T-helper 22 cell (primary cell): ENCODE measurements at places on chromosomes 11 and 22.

DNA sequence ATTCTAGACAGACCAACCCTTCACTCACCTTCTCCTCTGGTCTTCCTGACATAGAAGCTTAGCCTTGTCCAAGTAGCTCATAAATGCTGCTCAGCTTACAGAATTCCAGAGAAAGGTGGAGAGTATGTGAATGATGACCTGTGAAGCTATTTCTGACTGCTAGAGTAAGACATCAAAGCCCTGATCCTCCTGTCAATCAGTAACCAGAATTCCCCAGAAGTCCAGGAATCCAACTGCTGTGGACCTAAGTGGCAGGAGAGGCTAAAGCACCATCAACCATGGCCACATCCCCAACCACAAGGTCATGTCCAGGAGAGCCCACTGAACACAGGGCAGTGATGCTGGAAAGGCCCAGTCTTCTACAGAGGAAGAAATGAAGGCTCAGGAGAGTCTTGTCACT lies 2.6 kb downstream of the OR51G2 start:
- no peak for DNase-seq

GRCh38 chr11:128732471-128733277 lies 38.8 kb downstream of the FLI1 start:
- DNase-seq: no peak

DNA sequence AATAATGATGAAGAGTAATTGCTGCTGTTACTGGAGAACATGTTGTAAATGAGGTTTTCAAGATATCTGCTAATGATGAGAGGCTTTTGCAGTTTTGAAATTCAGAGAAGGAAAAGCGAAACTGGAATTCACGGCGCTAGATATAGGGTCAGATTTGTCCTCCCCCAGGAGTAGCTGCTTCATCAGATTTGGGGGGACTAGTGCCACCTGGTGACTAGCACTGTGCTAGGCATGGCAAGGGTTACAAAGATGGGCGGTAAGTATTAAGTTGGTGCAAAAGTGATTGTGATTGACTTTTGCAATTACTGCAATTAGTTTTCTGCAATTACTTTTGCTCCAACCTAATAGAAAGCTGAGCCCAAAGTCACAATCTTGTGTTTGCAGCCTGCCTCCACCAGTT lies 879.9 kb upstream of the TENM4 start:
- DNase-seq: no peak

DNA sequence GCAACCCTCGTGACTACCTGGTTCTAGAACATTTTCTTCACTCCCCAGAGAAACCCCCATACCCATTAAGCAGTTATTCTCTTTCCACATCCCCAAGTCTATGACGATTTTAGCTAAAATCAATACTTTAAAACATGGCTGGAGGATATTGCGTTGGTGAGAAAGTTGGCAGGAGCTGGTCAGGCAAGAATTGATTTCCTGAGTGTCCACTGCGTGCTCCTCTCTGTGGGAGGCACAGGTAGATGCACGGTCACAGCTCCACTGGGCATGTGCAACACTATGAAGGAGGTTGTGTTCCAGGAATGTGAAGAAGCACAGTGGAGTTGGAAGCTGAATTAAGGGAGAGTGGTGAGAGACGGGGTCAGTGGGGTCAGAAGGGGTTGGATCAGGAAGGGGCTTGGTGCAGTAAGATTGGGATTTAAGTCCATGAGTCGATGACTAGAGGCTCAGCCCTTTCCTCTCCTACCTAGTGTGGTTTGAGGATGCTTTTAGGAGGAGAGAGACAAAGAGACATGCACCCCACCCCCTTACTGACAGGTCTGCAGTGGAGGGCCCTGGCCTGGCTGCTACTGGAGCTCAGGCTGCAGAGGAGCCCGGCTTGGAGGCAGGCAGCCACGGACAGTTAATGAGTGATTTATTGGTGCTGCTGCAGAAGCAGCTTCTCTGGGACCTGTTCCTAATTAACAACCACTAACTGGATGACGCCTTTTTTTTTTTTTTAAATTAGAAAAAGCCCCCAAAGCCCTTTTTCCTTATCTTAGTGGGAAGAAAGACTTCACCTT lies 395.6 kb downstream of the TENM4 start:
- DNase-seq: no peak

- DNase-seq: no peak
Measured at GRCh38 chr11:72684236-72684912, 10.2 kb upstream of the PDE2A start.

- DNase-seq: no peak
Measured at GRCh38 chr11:65896034-65896999, 3.9 kb downstream of the FOSL1 start.

DNA sequence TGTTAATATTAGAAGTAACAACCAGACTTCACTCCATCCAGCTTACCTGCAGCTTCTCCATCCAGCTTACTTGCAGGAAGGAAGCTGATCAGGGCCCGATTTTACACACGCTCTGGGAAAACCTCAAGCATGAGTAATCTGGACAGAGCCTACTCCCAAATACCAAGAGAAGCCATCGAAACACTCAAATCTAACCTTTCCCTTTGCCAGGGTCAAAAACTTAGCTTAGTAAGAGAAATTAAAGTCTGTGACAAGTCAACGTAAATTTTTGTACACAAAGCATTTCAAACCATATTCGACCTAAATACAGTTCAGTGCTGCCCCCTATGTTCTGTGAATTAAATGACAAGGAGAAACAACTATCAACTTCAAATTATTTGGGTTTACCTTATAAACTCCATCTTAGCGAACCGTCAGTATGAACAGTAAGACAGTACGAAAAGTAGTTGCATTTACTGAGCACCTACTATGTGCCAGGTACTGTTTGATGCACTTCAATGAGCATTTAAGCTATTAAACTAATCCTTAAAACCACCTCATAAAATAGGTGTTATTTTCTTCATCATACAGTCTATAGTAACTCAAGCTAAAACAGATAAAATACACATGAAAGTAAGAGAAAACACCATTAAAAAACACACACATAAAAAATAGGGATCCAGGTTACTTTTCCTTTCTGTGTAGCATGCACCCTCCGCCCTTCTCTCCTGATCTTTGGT lies 36.9 kb downstream of the ARFGAP3 start:
- DNase-seq: no peak

- DNase-seq: no peak
Measured at GRCh38 chr22:35452351-35452781, 52.4 kb downstream of the MCM5 start.

DNA sequence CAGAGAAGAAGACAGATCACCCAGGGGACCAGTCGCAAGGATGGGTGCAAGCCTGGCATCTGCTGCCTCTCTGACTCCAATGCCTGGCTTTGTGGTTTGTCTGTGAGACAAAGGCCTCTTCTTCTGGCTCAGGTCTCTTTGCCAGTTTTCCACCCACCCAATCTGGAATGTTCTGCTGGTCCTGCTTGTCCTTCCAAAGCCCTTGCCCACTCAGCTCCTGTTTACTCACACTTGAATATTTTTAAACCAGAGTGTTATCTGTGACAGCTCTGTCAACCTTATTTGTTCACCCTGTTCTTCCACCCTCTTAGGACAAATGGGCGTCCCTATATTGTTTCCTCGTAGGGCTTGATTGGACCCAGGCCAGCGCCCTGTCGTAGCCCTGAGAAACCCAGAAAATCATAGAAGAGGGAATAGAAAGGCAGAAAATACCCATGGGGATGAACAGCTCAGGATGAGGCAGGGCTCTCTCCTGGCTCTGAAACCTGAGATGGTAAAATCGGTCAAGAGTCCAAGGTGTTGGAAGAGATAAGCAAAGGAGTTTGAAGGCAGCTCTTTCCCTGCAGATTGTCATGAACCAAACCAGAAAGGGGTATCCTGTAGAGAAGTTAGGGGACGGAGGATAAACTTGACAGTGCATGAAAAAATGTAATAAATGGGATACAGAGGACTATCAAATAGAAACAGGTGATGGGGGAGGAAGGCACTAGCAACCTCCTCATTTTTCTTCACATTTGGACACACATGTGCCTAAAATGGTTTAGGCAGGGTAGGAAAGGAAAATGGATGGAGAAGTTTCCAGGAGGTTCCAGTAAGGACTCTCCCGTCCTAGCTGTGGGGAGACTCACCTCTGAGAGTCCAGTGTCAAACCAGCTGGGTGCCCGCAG lies 651 bp downstream of the CRYAB start:
- no peak for DNase-seq

- no peak for DNase-seq
Measured at GRCh38 chr11:69791276-69792180, 16.4 kb upstream of the FGF4 start.

DNA sequence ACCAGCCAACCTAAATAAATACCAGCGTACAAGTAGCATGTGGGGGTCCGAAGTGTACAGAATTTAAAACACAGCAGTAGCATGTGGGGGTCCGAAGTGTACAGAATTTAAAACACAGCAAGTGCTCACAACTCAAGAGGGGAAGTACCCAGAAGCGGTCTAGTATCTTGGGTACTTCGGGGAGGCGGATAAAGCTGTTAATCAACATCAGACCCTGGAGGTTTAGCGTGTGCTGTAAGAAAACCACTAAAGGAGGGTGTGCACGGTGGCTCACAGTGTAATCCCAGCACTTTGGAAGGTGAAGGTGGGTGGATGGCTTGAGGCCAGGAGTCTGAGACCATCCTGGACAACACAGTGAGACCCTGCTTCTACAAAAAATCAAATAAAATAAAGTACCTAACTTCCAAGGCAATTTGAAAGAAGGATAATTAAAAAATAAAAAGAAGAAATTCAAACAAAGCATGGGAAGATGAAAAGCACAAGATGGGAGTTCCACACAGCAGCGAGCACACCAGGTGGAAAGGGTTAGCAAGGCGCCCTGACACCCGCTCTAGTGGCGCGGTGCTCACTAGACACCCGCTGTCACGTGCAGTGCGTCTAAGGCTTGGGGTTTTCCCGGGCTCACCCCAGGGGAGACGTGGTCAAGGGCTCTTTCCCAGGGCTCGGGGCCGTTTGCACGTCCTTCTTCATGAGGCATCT lies 35.0 kb upstream of the MOB2 start:
- DNase-seq: no peak

DNA sequence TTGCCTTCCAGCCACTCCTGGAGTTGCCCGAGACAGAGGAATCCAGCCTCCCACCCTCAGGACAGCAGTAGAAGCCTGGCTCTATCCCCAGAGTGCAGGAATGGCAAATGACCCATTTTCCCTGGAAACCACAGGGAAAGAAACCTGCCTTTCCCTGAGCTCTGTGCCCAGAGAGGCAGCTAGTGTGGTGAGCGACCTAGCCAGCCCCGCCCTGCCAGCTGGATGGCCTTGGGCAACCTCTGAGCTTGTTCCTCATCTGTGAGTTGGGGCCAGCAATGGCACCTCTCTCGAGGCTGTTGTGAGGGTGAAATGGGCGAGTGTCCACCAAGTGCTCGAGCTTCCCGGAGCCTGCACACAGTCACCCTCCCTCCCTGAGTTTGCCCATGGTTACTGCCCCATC lies 3.7 kb downstream of the OMP start:
- DNase-seq: no peak

DNA sequence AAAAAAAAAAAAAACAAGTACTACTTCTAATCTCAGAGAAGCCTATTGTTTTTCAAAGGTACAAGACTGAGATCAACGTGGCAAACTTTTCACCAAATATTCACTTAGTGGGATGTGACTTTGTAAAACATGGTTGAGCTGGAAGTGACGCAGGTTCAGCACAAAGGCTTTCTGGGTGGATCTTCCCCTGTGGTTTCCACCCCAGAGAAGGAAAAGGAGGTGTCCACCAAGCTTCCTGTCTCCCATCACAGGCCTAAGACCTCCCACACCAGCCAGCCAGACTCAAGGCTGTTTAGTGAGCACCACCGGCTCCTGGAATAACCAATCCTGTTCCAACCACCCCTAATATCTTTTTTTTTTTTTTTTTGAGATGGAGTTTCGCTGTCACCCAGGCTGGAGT lies 5.7 kb downstream of the TMEM184B start:
- DNase-seq: peak; percentile 54

- no peak for DNase-seq
Measured at GRCh38 chr22:33020721-33021120, 37.5 kb downstream of the SYN3 start.

- peak; percentile 25 for DNase-seq
Measured at GRCh38 chr22:38114484-38115398, 4.3 kb upstream of the BAIAP2L2 start.

GRCh38 chr22:25869771-25870170 lies 127.8 kb downstream of the MYO18B start:
- no peak for DNase-seq

DNA sequence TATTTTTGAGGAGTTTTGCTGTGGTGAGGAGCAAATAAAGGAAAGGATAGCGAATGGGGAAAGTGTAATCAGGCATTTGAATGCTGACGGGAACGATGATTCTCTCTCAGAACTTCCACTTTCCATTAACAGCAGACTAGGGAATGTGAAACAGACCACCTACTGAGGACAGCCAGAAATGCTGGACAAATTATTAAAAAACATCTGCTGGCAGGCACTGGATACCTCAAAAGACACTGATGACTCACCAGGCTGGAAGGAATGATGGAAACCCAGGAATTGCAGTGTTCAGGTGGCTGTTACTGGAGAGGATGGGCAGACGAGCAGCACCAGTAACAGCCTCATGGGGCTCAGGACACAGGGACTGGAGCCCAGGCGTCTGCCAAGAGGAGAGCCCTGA lies 33.4 kb downstream of the PLA2G6 start:
- DNase-seq: no peak

- peak; percentile 24 for DNase-seq
Measured at GRCh38 chr11:96257972-96258934, 84.7 kb downstream of the MAML2 start.

GRCh38 chr11:106424111-106424510 lies 346.6 kb downstream of the AASDHPPT start:
- no peak for DNase-seq

- DNase-seq: no peak
Measured at GRCh38 chr22:16854631-16855030, 29.4 kb upstream of the XKR3 start.

GRCh38 chr11:77019976-77020595 lies 14.1 kb upstream of the B3GNT6 start:
- DNase-seq: no peak

DNA sequence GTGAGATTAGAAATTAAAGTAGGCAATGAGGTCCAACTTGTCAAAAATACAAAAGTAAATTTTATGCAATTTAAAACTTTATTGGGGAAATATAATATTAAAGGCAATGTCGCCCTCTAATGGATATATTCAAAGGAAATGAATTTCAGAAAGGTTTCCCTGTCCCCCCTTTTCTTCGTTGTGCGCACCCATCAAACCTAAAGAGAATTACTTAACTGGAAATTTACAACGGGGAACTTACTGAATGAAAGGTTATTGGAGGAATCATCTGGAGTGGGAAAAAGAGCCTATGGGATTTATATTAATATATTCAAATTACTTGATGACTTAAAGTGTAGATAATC lies 1.7 kb upstream of the ABTB2 start:
- DNase-seq: no peak

GRCh38 chr22:33605221-33605620 lies 315.1 kb downstream of the LARGE1 start:
- DNase-seq: no peak

DNA sequence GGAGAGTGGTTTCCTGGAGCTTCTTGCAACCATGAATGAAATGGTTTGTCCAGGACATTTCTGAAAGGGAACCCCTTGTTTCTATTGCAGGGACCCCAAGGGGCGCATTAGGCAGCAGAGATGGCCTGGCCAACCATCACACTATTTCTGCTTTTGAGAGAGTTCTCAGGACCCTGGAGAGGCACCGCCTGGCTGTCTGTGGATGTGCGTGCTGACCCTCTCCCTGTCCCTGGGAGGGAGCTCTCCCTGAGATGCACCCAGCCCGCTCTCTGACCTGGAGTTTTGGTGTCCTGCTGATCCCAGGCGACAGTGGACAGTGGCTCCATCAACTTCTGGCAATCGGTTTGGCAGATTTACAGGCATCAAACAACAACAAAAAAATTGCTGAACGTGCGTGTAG lies 80.3 kb upstream of the SLC22A12 start:
- no peak for DNase-seq

GRCh38 chr22:42621505-42622002 lies 6.9 kb upstream of the POLDIP3 start:
- no peak for DNase-seq
